ENCODE measurements at places on chromosomes 4 and X.

DNA sequence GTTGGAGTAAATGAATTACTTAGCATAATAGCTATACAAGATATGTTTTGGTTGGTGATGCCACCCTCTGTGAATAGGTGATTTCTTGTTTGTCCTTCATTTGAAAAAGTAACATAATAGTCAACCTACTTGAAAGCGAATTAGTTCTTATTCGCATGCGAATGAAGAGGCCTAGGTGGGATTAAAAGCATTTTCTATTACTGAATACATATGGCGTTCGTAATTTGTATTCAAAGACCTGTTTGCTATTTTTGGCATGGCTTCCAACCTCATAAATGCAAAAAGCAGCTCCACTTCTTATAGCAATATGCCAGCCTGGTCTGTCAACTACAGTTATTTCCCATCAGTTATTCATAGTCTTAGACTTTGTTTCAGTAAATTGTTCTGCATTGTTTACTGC is 261.3 kb downstream of the TENM3 start:
- DNase-seq = no peak

- no peak for DNase-seq
Observed at GRCh38 chrX:36963069-36963808, 44.9 kb upstream of the FAM47C start.

DNA sequence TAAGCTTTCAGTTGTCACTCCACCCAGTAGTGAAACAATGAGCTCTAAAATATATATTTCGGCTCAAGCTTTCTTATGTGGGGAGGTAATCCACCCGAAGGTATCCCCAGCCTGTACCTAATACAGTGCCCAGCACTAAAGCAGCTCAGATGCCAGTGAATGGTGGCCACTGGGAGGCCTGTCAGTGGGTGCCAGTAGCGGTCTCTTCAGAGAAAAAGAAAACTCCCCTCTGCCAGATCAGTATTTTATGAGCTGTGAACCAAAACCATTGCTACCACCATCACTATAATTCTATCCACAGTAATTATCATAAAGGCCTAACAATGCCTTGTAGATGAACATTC is 835 bp upstream of the NFKB1 start:
- DNase-seq = no peak

- DNase-seq = no peak
Observed at GRCh38 chr4:19711871-19712270, 539.8 kb upstream of the SLIT2 start.

GRCh38 chr4:127036296-127036695 is 596.5 kb upstream of the INTU start:
- no peak for DNase-seq

DNA sequence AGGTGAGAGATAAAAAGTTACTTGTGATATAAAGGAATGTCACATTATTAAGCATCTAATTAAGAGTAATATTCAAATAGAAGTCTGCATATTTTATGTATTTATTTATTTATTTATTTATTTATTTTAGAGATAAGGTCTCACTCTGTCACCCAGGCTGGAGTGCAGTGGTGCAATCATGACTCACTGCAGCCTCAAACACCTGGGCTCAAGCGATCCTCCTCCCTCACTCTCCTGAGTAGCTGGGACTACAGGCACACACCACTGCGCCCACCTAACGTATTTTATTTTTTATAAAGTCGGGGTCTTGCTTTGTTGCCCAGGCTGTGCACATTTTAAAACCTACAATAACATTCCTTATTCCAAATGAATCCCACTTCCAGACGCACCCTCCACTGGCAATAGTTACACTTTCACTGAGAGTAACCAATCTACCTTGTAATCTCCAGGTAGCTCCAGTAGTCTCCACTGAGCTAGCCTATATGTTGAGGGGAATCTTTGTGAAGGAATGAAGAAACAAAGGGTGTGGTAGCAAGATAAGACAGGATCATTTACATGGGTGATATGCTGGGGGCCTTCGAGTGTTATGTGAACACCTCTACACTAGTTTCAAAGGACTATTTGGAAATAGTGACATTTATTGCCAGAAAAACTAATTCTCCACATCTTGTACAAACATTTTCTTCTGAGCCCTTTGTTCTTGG is 11.9 kb downstream of the SH3D19 start:
- no peak for DNase-seq

- no peak for DNase-seq
Observed at GRCh38 chr4:81647388-81647787, 175.7 kb upstream of the RASGEF1B start.

DNA sequence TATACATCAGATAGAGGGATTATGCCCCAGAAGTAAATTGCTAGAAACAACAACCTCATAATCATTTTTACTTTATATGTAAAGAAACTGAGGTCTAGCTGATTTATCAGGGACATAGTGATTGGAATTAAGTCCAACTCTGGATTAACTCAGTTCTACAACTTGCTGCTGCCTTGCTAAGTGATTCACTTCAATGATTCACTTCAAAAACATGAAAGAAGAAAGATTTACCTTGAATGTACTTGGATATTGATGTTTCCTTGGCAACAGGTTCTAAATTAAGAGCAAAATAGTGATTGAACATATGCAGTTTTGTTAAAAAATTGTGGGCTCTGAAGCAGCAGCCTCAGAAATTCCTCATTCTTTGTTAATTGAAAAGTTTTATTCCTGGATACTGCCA is 99.8 kb upstream of the H2AZ1 start:
- no peak for DNase-seq

DNA sequence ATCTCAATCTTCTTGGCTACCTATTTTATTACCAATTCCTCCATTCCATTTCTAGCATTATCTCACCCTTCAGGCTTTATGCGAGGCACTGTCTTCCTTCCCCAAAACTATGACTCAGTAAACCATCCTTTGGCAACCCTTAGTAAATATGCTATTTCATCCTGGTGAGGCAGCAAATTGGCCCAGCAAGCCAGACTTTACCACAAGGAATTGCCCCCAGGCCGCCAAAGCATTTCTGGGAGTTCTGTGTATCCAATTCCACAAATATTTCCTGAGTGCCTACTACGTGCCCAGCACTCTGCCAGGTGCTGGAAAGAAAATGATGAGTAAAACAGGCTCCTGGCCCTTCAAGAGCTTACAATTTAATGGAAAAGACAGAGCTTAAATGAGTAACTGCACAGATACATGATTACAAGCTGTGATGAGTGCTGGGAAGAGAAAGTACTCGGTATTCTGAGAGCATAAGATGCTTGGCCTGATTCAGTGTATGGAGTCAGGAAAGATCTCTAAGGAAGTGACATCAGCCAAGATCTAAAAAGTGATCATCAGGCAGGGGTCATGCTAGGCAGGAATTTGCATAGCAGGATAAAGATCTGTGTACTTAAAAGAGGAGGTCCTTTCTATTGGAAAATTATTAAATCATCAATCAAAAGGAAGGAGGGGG is 193.8 kb downstream of the ADAMTS3 start:
- no peak for DNase-seq

- DNase-seq = no peak
Observed at GRCh38 chr4:72817012-72817411, 248.0 kb upstream of the ADAMTS3 start.

- DNase-seq = no peak
Observed at GRCh38 chrX:112164420-112164819, 81.8 kb upstream of the TRPC5 start.

All from activated naive CD8-positive, alpha-beta T cell treated with anti-CD3 and anti-CD28 coated beads, Interleukin-2, amount 10 ng/mL, durations not matched to agents 7 days and 5 days (primary cell).